ENCODE measurements at places on chromosomes 12 and 14.

DNA sequence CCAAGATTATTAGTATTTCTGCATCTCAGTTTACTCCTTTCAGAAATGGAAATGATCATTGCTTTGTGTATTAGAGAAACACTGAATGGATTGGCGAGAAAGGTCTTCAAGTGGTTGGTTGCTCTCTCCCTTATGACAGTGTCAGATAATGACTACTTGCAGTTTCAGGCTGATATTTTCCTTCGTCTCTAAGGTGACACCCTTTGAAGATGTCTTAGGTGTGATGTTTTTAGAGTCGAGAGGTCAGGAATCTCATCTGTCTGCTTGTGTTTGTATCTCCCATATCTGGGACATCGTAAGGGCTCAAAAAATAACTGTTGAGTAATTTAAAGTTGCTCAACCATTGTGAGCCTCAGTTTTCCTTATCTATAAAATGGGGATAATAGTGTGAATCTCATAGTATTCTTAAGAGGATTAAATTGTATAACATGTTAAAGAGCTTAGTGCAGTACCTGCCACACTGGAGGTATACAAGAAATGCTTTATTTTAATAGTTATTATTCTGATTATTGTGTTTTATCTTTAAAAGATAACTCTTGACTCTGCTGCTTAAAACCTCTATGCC, 40.1 kb downstream of the NPAS3 start:
- DNase-seq = no peak

- no peak for DNase-seq
Measured at GRCh38 chr14:101506211-101506925, 54.9 kb upstream of the DIO3 start.

- no peak for DNase-seq
Measured at GRCh38 chr14:81535396-81536164, 1.9 kb upstream of the SEL1L start.

DNA sequence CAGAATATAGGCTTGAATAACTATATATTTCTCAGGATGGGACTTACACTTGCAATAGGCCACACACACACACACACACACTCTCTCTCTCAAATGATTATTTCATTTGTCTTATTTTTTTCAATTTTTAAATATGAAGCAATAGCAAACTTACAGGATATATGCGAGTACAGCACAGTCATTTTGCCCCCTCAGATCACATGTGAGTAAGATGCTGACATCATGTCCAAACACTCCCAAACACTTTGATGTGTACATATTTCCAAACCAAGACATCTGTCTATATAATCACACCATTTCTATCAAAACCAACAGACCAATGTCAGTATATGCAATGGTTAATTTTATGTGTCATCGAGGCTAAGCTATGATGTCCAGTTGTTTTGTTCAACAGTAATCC, 1535.9 kb upstream of the FLRT2 start:
- no peak for DNase-seq

- no peak for DNase-seq
Measured at GRCh38 chr12:103712216-103712615, 125.1 kb downstream of the STAB2 start.

DNA sequence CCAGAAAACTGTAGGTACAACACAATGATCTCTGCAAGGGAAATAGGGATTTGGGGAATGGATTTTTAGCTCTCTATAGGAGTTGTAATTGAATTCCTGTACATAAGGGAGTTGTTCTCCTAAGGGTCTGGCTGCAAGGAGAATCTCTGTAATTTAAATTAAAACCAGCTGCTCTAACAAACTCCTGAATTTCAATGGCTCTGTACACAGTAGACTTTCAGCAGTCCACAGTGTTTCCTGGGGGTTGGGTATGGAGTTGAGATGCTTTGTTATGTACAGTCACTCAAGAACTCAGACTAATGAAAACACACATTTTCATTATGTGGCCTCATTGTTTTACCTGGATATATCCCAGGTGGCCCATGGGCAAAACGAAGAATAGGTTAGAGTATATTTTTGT, 93.2 kb downstream of the NAV3 start:
- DNase-seq = no peak

- no peak for DNase-seq
Measured at GRCh38 chr14:68376067-68376779, 416.6 kb downstream of the ZFP36L1 start.

DNA sequence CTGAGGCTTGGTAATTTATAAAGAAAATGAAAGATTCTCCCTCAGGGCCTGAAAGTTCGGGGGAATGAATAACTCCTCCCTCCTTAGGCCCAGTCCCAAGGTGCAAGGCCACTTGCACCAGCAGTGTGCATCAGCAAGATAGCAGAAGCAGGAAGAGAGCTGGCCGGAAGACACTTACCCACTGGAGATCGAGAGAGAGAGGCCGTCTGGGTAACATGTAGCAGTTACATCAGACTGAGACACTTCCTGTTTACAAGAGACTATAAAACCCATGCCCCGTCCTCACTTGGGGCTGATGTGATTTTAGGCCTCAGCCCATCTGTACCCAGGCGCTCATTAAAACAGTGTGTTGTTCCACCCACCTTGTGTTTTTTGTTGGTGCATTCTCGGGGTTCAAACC, 85.2 kb downstream of the TMTC3 start:
- no peak for DNase-seq

GRCh38 chr14:106821119-106821518, 1294.7 kb downstream of the TMEM121 start:
- no peak for DNase-seq

DNA sequence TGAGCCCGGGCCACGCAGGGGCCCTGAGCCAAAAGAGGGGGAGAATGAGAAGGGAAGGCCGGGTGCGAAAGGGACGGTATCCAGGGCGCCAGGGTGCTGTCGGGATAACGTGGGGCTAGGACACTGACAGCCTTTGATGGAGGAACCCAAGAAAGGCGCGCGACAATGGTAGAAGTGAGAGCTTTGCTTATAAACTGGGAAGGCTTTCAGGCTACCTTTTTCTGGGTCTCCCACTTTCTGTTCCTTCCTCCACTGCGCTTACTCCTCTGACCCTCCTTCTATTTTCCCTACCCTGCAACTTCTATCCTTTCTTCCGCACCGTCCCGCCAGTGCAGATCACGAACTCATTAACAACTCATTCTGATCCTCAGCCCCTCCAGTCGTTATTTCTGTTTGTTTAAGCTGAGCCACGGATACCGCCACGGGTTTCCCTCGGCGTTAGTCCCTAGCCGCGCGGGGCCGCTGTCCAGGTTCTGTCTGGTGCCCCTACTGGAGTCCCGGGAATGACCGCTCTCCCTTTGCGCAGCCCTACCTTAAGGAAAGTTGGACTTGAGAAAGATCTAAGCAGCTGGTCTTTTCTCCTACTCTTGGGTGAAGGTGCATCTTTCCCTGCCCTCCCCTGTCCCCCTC, 3.0 kb downstream of the SSTR1 start:
- DNase-seq = peak; percentile 50

- no peak for DNase-seq
Measured at GRCh38 chr14:86501611-86502010, 971.7 kb downstream of the FLRT2 start.

GRCh38 chr12:91406920-91407341, 224.3 kb upstream of the DCN start:
- no peak for DNase-seq

DNA sequence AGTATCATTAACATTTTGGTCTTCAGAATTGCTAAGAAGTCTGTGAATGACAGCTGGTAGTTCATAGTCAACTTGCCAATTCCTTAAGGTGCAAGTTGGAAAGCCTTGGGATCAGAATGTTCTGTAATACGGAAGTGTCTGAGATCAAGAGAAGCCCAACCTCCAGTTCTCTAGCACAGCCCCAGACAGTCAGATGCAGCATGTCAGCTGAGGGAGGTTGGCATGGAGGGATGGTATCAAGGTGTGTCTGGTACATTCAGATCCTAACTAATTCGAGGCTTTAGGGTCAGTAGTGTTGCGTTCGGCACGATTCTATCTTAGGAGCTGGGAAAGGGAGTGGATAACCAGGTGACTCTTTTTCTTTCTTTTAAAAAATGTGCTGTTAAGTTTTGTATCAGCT, 38.3 kb downstream of the FNTB start:
- DNase-seq = no peak

DNA sequence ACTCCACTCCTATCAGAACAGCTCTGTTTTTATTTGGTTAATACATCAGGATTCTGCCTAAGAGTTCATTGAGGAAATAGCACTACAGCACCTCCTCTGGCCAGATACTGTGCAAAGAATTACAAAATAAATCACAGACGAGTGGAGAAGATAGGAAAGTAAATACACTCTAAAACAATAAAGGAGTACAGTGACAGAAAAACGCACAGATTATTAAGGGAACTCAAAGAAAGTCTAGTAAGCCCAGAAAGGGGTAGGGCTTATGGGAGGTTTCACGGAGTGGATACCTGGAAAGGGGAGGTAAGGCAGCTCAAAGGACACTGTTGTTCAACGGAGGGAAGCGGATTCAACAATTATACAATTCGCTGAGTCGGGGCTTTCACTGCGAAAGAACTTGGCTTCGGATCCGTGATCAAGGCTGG, 5.5 kb downstream of the OR10AD1 start:
- no peak for DNase-seq

GRCh38 chr12:96427269-96427729, 27.1 kb upstream of the CDK17 start:
- no peak for DNase-seq

DNA sequence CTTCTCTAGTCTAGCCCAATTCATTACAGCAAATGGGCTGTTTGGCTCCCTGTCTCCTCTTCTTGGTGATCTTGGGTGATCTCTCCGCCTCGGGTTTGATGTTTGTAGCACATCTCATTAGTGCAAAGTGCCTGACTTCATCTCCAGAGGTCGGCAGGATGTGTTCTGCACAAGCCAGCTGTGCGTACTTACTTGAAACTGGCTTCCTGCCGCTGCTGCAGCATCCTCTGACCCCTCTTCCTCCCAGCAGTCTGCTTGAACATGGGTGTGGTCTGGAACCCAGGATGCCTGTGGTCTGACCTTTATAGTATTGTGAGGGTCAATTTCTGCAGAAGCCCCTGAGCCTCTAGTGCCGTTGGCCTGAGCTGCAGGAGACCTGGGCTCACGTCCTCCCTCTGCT, 99.2 kb downstream of the BEGAIN start:
- DNase-seq = no peak

DNA sequence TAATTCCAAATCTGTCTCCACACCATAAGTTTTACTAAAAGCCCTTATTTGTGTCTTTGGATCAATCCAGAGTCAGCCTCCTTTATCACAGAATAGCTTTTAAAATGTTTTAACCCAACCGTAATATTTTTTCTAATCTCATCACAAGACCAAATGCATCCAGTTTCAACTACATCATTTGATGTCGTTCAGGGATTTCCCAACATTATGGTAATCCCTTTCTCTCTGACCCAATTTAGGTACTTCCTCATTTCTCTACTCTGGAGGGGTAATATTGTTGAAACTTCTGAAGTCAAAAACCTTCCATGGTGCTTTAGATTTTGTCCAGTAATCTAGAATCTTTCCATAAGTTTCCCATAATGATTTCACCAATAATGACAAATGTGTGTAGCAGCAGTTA, 596.8 kb downstream of the SOX5 start:
- no peak for DNase-seq

DNA sequence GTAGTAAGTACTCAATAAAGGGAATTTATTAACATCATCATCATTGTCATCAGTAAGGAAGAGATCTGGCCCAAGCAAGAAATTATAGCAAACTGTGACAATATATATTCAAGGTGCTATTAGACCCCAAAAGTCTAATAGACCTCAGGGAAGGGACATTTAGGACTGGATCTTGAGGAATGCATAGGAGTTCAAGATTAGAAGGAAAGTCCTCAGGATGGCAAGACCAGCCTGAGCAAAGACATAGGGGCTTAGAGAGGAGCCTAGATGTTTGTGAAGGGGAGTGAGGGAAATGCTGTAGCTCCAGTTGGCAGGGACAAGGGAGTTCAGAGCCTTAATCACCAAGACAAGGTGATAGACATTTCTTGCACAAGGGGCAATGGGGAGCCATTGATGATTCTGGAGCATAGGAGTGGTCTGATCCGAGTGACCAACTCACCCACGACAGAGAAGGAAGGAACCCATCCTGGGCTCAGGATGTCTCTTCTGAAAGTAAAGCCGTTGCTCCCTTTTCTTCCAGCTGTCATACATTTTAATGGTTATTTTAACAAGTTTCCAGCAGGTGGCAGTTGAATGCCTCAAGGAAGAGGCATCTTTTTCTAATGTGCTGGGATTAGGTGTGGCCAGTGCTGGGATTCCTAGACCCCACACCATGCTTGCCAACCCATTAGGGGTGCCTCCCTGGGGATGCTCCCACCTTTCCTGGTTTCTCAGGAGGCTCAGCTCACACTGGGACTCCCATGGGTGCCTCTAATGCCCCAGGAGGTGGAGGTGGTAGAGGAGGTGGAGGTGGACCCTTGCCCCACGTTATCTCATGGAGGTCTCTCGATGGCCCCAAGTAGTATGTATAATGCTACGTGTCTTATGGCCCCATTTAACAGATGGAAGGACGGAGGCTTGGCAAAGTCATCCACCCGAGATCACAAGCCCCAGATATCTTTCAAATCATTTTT, 37.8 kb downstream of the PHETA1 start:
- DNase-seq = no peak

GRCh38 chr14:104585966-104586697, 6.6 kb downstream of the C14orf180 start:
- DNase-seq = no peak

GRCh38 chr12:31853520-31853919, 105.7 kb upstream of the RESF1 start:
- no peak for DNase-seq

GRCh38 chr12:80756875-80757274, 40.2 kb downstream of the MYF5 start:
- DNase-seq = no peak

DNA sequence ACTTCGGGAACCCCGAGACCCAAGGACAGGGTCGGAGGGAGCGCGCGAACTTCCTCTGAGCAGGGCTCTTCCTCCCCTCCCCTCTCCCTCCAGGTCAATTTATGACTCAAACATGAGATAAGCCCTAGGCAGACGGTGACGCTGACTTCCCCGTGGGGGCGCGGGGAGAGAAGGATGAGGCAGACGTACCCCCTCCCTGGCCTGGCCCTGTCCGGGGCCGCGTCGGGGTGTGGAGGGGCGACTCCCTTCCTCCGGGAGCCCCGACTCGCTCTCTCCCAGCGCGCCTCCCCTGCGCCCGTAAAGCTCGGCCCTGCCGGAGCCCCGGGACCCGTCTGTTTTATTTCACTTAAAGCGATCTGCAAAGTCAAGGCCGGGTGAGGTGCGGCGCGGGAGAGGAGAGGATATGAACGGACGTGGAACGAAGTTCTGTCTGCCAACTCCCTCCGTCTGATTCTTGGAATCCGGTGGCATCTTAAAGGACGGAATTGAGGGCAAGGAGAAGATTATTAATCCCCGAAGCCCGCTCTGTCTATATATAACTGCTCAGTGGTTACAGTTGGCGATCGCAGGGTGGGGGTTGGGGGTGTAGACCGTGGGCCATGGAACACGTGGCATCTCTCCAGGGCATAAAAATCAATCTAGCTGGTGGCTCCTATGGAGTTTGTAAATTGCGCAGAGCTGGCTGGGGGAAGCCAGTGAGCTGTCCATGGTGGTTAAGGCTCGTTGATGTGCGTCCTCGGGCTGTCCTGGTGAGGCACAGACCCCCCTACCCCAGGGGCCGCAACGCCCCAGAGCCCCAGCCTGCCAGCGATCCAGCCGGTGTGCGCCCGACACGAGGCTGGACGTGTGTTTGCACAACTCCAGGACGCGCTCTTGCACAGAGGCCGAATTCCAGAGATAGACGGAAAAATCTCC, 2.9 kb upstream of the PTHLH start:
- DNase-seq = peak; percentile 73

All from nephron progenitor cell (in vitro differentiated cells).